Stimulated activated CD8-positive, alpha-beta memory T cell treated with anti-CD3 and anti-CD28 coated beads, Interleukin-4, amount 100 ng/mL, for 4 hours (primary cell): ENCODE measurements at places on chromosomes 12 and 14.

GRCh38 chr12:130538343-130539095 is 177.6 kb downstream of the RIMBP2 start:
- no peak for DNase-seq

DNA sequence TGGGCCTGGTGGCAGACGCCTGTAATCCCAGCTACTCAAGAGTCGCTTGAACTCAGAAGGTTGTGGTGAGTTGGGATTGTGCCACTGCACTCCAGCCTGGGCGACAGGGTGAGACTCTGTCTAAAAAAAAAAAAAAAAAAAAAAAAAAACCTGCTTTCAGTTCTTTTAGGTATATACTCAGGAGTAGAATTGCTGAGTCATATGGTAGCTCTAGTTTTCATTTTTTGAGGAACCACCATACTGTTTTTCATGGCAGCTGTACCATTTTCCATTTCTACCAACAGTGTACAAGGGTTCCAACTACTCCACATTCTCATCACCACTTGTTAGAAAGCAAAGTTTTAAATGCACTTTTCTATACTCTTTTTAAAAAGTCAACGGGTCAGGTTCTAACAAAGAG is 119.8 kb downstream of the DPF3 start:
- DNase-seq, result no peak

DNA sequence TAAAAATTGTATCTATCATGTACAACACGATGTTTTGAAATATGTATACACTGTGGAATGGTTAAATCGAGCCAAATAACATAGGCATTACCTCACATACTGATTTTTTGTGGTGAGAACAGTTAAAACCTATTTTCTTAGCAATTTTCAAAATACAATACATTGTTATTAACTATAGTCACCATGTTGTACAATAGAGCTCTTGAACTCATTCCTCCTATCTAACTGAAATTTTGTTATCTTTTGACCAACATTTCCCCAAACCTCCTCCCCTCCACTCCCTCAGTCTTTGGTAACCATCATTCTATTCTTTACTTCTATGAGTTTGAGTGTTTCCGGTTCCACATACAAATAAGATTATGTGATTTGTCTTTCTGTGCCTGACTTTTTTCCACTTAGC is 6.8 kb upstream of the SLC38A2 start:
- DNase-seq, result no peak

DNA sequence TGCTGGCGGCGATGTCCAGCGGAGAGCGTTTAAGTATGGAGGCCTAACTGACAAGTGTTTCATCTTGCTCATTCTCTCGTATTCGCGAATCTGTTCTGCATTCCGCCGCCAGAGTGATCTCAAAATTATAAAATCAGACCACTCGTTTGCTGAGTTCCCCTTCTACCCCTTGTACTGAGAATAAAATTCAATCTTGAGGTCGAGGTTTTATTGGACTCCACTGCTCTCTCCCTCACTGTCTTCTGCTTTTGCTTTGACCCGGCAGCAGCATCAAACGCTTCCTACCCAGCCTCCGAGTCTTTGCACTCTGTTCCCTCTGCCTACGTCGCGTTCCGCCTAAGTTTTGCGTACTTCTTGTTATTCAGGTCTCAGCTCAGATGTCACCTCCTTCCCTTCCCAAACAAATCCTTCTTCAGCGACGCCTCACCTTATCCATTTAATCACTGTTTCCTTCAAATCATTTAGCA is 462 bp downstream of the KNTC1 start:
- DNase-seq, result no peak

GRCh38 chr12:11651381-11651780 is 1.9 kb downstream of the ETV6 start:
- no peak for DNase-seq

GRCh38 chr12:1845427-1845826 is 25.1 kb downstream of the LRTM2 start:
- no peak for DNase-seq

GRCh38 chr12:24470050-24470449 is 478.9 kb downstream of the BCAT1 start:
- no peak for DNase-seq

- no peak for DNase-seq
These were observed 107.2 kb downstream of the DUSP6 start for GRCh38 chr12:89245090-89245489.

- DNase-seq, result no peak
These were observed 13.4 kb downstream of the MARK3 start for GRCh38 chr14:103398427-103399195.
